ENCODE measurements at places on chromosomes 12 and 14.

GRCh38 chr14:20684662-20685456, 499 bp downstream of the RNASE4 start:
- DNase-seq, result no peak

DNA sequence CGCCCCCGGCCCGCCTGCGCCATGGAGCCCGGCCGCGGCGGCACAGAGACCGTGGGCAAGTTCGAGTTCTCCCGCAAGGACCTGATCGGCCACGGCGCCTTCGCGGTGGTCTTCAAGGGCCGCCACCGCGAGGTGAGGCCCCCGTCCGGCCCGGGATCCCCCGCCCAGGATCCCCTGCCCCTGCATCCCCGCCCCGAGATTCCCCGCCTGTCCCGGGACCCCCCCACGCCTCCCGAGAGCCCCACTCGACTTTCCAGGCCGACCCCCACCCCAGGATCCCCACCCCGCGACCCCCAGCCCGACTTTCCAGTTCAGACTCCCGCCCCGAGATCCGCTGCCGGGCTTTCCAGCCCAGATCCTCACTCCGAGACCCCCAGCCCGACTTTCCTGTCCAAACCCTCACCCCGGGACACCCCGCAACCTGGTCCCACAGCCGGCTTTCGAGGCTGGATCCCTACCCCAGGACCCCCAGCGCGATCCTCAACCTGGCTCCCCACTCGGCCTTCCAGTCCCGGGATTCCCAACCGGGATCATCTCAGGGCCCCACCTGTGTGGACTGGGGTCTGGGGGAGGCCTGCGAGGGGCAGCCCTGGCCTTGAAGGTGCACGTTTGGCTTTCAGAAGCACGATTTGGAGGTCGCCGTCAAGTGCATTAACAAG, 688 bp downstream of the ULK1 start:
- no peak for DNase-seq

- DNase-seq, result no peak
Measured at GRCh38 chr12:62618930-62619329, 152.3 kb downstream of the MON2 start.

- peak; percentile 62 for DNase-seq
Measured at GRCh38 chr12:85076688-85077430, 40.7 kb downstream of the LRRIQ1 start.

DNA sequence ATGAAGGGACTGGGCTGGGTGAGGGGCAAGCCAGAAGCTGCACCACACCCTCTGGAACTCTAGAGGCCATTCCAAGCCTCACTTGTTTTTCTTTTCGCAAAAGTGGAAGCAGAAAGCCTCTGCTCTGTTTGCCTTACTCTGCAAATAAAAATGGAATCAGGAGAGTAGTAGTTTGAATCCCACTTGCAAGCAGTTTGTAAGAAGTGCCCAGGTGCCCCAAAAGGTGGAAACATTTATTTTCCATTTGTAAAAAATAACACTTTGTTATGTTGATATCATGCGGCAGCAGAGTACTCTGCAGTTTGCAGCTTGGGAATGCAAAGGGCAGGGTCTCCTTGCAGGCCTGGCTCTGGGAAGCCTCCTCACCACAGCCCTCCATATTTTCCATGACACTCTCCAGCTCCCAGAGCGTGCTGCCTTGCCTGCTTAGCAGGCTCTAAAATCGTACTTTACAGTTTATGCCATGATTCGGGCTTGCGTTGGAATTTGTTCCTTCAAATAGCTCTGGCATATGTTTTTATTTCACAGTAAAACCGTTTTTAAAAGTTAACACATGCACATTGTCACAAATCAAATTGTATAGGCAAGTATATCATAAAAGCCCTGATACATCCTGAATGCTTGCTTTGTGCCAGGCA, 20.0 kb downstream of the TUNAR start:
- DNase-seq, result no peak
